T-cell (primary cell): ENCODE measurements at places on chromosomes 5 and 9.

DNA sequence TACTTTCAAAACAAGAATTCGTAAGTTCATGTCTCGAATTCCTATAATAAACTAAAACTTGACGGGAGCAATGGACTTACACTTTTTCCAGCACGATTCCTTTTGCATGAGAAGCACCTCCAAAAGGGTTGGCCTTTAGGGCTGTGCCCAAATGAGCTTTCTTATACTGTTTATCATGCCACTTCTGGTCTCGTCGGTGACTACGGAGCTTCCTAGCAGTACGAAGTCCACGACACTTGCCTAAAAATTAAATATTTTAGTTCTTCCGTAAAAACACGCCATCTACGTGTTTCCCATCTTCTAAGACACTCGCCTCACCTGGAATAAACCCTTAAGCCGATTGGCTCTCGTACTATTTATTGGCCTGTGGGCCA lies 554 bp downstream of the RPS23 start:
- no peak for DNase-seq

DNA sequence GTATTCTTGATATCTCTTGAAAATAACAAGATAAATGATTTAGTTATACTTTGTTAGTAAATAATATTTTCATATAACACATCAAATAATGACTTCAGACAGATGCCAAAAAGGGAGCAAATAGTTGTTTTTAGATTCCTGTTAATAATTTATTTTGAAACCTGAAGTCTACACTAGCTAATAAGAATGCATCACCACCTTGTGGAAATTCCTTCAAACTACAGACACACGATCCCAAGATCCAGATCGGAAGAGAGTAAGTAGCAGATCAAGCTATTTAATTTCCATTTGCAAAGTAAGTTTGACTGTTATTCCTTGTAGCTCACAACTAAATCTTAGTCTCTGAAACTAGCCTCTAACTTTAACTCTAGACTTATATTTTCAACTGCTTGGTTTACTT lies 35.5 kb upstream of the ISL1 start:
- no peak for DNase-seq

- no peak for DNase-seq
Measured at GRCh38 chr9:112860451-112860850, 30.2 kb downstream of the SLC46A2 start.

- DNase-seq, result no peak
Measured at GRCh38 chr5:154863291-154864080, 5.1 kb downstream of the CNOT8 start.

GRCh38 chr5:32446630-32447029 lies 2.1 kb upstream of the ZFR start:
- no peak for DNase-seq

- no peak for DNase-seq
Measured at GRCh38 chr5:146208916-146209522, 5.6 kb downstream of the RBM27 start.

GRCh38 chr5:76674330-76675066 lies 41.4 kb upstream of the F2R start:
- DNase-seq, result no peak

GRCh38 chr5:123154886-123155445 lies 65.9 kb downstream of the PRDM6 start:
- DNase-seq, result no peak

DNA sequence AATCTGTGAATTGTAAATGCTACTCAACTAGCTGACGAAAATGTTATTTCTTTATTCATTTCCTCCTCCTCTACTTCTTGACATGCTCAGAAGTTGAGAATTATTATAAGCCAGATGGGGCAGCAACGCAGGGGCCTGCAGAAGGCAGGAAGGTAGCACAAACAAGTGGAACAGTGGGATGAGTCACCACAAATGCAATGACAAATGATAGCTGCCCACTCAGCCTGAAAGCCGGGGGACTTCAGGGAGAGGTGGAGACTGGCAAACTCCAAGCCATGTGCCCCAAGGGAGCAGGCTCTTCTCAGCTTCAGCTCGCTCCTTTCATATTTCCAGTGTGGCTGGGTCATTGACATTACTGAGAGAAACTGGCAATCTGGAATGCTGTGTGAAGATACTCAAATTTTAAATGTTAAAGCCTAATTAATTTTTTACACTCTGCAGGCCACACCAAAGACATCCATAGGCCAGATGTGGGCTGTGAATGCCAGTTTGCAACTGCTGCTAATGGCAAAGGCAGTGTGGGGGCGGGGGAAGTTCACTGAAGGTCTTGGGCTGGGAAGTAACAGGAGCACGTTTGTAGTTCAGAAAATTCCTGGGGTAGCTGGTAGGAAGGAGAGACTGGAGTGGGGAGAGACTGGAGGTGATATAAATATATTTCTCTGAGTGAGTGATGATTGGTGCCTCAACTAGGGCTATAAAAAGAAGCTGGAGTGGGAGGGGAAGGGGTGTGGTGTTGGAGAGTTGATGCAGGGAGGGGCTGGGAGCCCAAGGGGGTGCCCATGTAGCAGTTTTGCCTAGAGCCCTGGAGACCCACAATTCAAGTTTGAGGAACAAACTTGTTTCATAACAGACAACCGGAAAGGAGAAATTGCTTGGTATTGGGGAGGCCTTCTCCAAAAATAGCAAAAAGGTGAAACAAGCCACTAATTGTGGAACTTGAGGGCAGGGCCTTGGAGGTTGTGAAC lies 20.8 kb upstream of the ADRB2 start:
- no peak for DNase-seq

- DNase-seq, result no peak
Measured at GRCh38 chr5:170741801-170742200, 41.7 kb upstream of the GABRP start.

- DNase-seq, result no peak
Measured at GRCh38 chr9:127923046-127923445, 6.2 kb upstream of the ST6GALNAC4 start.

- DNase-seq, result no peak
Measured at GRCh38 chr5:96093890-96094381, 132.3 kb upstream of the ELL2 start.

DNA sequence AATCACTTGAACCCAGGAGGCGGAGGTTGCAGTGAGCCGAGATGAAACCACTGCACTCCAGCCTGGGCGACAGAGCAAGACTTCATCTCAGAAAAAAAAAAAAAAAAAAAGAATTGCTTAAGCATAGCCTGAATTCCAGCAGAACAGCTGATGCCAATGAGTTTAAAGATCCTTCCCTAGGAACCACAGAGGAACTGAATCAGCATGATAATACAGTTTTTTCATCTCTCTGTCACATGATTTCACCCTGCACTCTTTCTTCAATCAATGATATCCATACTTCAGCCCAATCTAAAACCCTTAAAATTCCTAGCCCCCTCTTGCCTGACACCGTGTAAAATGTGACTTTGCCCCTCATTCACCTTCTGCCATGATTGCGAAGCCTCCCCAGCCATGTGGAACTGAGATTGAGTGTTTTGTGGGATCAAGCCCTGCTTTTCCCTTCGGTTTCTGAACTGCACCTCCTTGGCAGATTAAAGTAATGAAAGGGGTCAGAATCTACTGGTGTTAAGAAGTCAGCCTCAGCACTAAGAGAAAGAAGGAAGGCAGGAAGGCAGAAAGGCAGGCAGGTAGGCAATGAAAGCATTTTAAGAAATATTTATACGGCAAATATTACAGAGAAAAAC lies 20.9 kb upstream of the DMXL1 start:
- DNase-seq, result no peak

DNA sequence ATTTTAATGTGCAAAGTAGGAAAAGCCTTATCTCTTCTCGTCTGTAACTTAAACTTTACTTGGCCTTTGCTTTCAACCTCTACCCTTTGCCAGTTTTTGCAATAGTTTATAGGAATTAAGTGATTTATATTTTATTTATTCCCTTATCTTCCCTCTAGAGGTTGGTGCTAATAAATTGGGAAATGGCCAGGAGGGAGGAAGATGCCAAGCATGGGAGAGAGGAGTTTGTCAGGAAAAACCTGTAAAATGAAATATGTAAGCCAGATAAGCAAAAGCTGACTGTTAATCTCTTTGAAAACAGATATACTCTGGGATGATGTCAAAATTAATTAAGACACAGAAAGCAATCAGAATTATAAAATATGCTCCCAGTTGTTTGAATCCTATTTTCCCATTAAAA lies 484.5 kb downstream of the NR2F1-AS1 start:
- no peak for DNase-seq

GRCh38 chr5:45385321-45386058 lies 310.7 kb downstream of the HCN1 start:
- DNase-seq, result no peak

- DNase-seq, result no peak
Measured at GRCh38 chr9:115533511-115533910, 415.6 kb upstream of the TNC start.

DNA sequence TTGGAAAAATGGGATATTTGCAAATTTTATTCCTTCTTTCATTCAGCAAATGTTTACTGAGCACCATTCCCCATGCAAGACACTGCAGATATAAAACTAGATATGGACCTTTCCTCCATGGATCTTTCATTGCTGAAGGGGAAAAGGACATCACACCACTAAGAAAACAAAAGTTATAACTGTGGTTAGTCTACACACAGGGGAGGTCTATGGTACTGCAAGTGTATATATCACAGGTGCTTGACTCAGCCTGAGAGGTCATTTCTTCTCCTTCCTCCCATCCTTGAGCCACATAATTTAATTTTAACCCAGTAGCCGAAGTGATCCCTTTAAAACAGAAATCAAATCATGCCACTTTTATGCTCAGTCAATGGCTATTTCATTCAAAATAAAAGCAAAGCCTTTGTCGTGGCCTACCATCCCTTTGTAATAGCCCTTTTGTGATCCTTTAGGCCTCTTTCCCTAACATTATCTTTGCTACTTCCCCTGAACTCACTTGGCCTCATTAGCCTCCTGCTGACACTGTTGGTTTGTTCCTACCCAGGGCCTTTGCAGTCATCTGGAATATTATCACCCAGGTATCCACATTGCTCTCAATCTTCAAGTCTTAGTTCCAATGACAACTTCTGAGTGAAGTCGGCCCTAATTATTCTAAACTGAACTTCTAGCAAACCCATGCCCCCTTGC lies 213.2 kb downstream of the GABRB2 start:
- DNase-seq, result no peak

DNA sequence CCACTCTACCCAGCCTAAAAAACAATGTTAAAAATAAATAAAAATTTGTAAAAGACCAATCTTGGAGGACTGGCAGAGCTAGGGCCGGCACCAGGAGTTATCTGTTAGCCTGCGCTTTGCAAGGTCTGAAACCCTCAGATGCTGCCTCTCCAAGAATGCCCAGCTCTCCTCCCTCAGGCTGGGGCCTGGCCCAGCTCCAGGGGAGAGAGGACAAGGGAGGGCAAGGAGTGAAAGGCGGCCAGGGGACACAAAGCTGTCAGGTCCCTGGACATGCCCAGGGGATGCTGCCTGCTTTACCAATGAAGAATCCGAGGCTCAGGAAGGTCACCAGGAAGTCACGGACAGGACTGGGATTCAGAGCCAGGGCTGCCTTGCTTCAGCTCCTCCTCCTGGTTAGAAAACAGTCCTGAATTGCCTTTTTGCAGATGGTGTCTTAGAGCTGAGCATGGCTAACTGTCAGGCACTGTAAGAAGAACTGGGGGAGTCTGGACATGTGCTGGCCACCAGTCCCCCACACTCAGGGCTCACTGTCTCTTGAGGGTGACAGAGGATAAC lies 5.5 kb upstream of the N4BP3 start:
- no peak for DNase-seq

- no peak for DNase-seq
Measured at GRCh38 chr9:131226226-131226625, 50.1 kb downstream of the FAM78A start.

GRCh38 chr5:143263272-143263810 lies 140.1 kb downstream of the NR3C1 start:
- no peak for DNase-seq

- no peak for DNase-seq
Measured at GRCh38 chr5:141703133-141703561, 21.1 kb upstream of the ARAP3 start.

- no peak for DNase-seq
Measured at GRCh38 chr5:153629027-153629895, 138.8 kb downstream of the GRIA1 start.

GRCh38 chr9:120436983-120437475 lies 142.9 kb downstream of the CDK5RAP2 start:
- no peak for DNase-seq

DNA sequence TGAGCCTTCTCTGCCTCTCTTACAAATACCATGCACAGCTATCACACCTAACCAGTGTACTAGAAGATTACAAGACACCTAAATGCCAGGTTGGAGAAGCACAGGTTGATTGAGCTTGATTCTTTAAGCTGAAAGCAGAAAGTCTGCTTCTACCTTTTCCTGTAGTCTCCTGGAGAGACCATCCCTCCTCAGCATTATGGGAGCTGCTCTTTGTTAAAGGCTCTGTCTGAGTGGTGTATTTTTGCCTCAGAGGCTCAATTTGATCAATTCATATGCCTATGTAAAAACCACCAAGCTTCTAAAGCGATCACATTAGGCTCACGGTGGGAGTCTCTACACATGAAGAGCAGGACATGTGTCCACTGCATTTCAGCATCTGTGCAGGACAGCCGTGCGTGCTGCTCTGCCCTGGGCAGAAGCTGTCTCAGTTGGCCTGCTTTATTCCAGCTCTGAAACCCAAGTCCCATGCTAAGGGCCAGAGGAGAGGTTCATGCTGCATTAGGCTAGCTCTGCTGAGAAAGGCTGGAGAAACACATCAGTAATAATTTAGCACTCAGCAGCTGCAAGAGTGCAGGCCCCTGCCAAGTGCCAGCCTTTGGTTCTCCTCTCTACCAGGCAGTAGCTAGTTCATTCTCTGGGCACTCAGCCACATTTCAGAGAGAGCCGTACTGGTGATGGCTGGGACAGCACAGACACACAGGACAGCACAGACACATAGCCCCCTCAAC lies 41.7 kb downstream of the TMEM167A start:
- no peak for DNase-seq

DNA sequence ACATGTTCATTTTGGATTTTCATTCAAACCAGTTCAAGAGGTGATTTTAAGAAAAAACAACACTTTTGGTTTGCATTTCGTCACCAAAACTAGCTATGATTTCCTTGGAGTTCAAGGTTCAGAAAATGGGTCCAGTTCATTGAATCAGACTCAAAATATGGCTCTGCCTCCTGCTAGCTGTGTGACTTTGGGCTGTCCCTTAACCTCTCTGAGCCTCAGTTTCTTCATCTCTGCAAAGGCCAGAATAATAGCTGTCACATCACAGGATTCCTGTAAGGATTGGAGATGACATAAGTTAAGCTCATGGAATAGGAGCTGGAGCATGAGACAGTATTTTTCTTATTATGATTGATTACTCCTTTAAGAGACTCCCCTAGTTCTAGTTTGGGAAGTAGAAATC lies 147.8 kb upstream of the SMIM23 start:
- no peak for DNase-seq
